Endodermal cell (in vitro differentiated cells): ENCODE measurements at places on chromosomes 4 and X.

DNA sequence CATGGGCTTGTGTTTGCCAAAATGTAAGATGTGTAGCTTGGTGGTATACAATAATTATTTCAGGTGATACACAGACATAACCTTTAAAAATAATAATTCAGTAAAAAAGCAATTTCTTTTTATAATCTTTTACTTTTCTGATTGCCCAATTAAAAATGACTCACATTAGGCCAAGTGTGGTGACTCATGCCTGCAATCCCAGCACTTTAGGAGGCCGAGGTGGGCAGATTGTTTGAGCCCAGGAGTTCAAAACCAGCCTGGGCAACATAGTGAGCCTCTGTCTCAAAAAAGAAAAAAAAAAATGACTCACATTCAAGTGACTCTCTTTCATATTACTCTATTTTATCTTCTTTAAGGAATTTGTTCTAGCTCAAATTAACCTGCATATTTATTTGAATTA is 449.4 kb upstream of the HTR2C start:
- no peak for DNase-seq

DNA sequence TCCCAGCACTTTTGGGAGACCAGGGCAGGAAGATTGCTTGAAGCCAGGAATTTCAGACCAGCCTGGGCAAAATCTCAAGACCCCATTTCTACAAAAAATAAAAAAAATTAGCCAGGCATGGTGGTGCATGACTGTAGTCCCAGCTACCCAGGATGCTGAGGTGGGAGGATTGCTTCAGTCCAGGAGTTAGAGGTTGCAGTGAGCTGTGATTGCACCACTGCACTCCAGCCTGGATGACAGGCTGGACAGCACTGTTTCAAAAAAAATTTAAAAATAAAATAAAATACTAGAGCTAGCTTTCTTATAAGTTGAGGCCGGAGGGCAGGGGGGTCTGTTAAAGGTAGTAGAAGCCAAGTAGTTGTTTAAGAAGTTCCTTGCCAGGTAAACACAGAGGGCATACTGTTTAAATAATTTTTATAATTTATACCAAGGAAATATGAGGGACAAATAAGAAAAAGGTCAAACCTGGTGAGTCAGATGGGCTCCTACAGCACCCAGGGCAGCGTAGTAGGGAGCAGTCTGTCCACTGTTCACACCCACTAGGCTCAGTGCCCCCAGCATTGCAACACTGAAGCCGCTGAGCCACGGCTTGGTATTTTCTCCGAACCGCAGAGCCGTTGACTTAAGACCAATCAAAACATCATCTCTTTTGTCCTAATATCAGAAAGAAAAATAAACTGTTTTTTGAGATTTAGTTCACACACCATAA is 17.3 kb downstream of the COQ2 start:
- DNase-seq: no peak

DNA sequence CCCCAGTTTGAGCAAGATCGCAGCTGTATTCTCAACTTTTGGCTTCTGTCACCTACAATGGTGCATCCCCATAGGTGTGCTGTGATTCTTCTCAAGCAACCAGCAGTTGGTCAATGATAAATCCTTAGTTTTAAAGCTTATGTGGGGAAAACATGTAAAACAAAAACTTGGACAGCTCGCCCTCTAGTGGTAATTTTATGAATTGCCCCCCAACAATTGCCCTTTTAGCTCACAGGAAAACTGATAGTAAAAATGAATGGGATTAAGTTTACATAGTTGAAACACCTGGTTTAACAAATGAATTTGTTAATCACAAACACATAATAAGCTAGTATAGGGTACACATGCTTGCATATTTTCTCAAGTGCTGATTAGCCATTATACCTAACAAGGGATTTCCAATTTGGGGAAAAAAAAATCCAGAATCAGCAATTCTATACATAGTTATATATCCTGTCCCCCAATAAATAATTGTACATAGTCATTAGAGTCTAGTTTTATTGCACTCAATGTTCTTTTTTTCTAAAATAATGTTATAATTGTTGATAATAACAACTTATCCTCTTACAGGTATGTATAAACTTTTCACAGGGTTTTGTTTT is 30.1 kb downstream of the TEX13A start:
- DNase-seq: peak; percentile 73

DNA sequence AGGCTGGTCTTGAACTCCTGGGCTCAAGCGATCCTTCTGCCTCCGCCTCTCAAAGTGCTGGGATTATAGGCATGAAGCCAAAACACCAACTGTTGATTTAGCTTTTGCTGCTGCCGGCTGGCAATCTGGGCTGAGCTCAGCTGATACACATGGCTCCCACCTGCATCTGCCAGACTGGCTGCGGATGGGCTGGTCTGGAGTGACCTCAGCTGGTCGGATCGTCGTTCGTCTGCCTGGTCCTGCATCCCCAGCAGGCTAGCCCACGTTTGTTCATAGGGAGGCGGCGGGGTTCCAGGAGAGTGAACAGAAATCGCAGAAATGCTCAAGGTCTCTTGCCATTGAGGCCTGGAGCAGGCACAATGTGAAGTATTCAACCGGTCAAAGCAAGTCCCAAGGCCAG is 74.4 kb upstream of the DDX3X start:
- no peak for DNase-seq

- DNase-seq: no peak
Observed at GRCh38 chr4:15034071-15034764, 31.9 kb downstream of the CPEB2 start.

DNA sequence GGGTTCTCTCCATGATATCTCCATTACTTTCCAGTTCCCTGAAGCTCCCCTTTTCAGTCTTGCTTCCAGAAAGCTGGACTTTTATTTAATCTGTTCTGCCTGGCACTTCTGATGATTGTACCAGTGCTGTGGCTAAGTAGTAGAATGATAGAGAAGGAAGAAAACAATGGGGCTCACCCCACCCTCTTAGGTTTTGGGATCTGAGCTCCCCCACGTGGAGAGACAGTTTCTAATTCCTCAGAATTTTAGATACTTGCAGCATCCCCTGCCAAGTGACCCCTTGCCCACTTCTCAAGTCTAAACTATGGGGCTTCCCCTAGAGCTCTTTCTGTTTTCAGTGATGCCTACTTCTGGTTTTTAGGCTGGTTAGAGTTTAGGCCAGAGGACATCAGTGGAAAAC is 73.9 kb downstream of the GC start:
- DNase-seq: no peak

GRCh38 chrX:67998540-67998939 is 434.8 kb downstream of the OPHN1 start:
- DNase-seq: no peak

DNA sequence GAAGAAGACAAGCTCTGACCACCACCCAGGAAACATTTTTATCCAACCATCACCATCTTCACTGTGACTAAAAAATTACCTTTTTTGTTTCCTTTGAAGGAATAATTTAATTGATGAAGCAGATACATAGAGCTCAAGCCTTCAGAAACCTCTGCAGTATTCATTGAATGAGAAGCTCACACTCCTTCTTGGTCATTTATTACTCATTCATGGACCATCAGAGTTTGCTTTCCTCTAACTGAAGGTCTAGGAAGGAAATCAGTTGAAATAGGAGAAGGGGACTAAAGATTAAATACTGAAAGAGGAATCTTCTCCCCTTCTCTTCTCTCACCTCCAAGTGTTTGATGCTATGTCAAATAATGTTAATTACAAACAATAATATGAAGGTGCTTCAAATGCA is 290.6 kb upstream of the KLF3 start:
- no peak for DNase-seq

GRCh38 chr4:105350859-105351490 is 122.9 kb downstream of the PPA2 start:
- DNase-seq: no peak

- DNase-seq: no peak
Observed at GRCh38 chr4:139229534-139230039, 50.4 kb downstream of the MGARP start.

- DNase-seq: no peak
Observed at GRCh38 chr4:83890816-83891215, 354.9 kb downstream of the GPAT3 start.

DNA sequence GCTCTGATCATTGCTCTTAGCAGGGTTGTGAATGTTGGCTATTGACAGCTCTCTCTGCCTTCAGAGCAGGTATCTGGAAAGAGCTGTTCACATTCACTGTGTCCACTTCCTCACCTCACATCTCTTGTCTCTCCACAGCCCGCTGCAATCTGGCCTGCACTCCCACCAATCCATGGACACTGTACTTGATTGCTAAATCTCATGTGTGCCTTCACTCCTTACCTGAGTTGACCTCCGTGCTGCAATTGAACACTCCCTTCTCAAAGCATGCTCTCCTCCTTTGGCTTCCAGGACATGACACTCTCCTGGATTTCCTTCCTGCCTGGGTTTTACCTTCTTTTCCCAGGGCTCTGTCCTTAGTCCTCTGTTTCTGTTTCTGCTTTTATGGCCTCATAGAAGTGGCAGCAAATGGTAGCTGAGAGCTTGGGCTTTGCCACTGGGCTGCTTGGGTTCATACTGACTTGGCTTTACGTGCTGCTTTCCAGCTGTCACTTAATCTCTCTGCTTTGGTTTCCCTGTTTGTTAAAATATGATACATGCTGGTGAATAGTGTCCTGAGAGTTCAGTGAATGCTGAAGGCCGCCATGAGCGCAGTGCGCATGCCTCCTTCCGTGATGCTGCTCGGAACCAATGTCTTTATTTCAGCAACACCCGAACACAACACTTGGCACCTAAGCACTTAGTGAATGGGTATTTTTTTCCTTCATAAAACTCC is 29.5 kb downstream of the DCUN1D4 start:
- no peak for DNase-seq

DNA sequence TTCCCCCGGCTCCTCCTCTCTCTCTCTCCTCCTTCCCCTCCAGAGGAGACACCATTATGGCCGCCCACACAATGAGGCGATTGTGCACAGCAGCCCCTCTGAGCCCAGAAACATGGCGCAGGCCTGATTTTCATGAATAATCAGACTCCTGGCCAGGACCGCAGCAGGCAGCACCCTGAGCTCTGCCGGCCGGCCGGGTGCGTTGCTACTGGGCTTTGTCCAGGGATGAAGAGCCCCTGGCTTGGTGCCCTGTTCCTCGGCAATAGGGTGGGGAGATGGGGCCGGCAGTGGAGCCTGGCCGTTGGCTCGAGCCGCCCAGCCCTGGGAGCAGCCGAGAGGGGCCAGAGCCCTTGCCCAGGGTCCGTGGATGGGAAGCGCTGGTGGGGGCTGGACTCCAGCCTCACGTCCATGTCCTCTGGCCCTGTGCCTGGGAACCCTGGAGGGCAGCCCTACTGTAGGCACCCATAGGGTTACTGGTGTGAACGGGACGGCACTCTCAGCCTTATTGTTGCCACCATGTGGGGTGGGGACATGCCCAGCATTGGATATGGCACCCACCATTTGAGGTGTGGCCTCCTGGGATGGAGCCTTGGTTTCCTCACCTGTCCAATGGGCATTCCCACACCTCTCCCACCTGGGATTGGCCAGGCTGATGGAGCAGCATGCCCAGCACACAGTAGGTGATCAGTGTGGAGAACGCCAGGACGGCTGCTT is 103.0 kb downstream of the SORCS2 start:
- DNase-seq: no peak

- no peak for DNase-seq
Observed at GRCh38 chrX:128862557-128862956, 660.7 kb downstream of the SMARCA1 start.

DNA sequence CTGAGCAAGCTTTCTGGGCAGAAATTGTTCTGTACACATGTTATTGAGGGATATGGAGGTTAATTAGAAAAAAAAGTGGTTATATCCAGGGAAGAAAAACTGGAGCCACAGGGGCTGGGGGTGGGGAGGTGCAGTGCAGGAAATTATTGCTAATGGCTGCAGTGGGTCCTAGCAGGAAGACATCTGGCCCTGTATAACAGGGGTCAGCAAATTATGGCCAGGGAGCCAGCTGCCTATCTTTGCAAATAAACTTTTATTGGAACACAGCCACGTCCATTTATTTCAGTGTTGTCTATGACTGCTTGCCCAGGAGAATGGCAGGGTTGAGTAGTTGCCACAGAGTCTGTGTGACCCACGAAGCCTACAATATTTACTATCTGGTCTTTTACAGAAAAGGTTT is 23.4 kb upstream of the PRPS2 start:
- no peak for DNase-seq

DNA sequence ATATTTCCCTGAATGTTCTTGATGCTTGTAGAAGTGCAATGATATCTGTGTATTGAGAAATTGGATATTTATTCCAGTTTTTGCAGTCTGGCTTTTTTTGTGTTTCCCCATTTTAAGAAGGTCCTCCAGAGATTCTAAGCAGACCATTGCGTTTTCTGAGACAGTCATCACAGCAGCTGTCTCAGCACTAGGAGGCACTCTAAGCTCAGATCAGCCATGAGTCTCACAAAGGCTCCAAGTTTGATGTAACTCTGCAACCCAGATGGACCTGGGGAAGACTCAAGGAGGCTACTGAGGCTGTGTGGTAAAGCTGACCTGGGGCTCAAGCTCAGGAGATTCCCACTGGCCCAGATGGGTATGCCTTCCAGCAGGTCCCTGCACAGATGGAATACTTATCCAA is 89.3 kb upstream of the CYLC1 start:
- DNase-seq: peak; percentile 70

DNA sequence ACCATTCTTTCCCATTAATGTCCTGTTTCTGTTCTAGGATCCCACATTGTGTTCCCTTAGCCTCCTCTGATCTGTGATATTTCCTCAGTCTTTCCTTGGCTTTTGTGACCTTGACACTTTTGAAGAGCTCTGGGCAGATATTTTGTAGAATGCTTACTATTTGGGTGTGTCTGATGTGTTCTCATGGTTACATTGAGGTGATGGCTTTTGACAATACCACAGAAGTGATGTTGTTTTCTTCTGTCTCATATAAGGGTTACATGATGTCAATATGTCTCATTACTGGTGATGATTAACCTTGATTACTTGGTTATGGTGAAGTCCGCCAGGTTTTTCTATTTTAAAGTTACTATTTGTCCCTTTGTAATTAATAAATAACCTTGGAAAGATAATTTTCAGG is 183.7 kb downstream of the SOWAHB start:
- no peak for DNase-seq

DNA sequence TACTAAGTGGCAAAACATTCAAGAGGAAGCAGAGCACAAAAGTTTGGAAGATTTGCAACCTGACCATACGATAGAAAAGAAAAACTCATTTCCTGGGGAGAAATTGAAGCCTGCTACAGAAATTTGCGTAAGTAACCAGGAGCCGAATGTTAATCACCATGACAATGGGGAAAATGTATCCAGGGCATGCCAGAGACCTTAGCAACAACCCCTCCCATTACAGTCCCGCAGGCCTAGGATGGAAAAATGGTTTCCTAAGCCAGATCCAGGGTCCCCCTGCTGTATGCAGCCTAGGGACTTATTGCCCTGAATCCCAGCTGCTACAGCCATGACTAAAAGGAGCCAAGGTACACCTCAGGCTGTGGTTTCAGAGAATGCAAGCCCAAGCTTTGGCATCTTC is 472.2 kb upstream of the KLHL4 start:
- DNase-seq: no peak

DNA sequence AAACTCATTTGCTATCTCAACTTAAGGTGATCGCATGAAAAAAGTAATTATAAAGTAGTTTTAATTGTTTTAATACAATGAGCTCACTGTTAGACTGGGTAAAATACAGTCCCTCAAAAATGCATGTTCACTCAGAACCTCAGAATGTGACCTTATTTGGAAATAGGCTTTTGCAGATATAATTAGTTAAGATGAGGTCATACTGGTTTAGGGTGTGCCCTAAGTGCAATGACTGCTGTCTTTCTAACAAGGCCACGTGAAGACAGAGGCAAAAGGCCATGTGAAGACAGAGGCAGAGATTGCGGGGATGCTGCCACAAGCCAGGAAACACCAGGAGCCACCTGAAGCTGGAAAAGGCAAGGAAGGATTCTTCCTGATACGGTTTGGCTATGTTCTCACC is 262.1 kb downstream of the NKX6-1 start:
- no peak for DNase-seq
